ENCODE measurements at places on chromosomes 4 and X.

- DNase-seq = no peak
Measured at GRCh38 chr4:68447201-68447600, at the start of gene TMPRSS11E. TMPRSS11E (plus strand) TSS chr4:68447463; CDS start chr4:68447513, 50 bp downstream.

- DNase-seq = no peak
Measured at GRCh38 chrX:134369576-134369975, 90.4 kb upstream of the HPRT1 start.

DNA sequence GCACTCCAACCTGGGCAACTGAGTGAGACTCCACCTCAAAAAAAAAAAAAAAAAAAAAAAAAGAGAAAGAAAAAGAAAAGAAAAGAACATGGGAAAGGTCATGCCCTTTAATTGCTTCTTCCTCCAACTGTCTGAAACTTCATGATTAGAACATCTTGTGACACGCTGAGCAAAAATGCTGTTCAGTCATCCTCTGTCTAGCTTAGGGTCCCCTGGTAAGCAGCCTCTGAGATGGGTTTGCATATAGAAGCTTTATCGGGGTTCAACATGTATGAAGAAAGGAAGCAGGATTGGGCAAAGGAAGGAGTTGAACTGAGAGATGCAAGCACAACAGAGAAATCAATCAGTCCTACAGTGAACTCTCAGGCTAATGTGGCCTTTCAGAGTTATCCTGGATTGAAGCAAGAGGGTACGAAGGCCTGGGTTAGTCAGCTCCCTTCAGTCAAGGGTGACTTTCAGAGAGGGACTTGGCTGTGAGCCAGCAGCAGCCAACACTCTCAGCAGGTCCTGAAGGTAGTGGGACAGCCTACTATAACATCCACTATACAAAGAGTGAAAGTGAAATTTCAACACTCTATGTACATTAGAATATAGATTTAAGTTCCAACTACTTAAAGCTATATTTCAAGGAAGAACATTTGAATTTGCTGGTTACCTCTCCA is 11.4 kb downstream of the MAOB start:
- no peak for DNase-seq

DNA sequence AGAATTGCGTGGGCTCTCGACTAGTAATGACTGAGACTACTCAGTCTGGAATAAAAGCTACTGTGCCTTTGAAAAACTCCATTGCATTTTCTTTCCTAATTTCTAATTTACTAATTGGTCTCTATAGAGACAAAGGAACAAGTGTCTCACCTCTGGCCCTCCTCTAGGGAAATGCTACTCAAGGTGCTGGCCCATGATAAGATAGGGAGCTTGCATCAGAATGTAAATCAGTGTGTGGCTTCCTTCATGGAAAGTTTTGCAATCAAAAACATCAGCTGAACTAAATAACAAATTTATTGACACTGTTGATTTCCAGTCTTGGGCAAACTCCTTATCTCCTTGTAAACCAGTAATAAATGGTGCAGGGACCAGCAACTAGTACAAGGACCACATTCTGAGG is 81.8 kb downstream of the SRPX start:
- DNase-seq = no peak

- DNase-seq = no peak
Measured at GRCh38 chrX:111543212-111543741, 31.8 kb downstream of the SERTM2 start.

DNA sequence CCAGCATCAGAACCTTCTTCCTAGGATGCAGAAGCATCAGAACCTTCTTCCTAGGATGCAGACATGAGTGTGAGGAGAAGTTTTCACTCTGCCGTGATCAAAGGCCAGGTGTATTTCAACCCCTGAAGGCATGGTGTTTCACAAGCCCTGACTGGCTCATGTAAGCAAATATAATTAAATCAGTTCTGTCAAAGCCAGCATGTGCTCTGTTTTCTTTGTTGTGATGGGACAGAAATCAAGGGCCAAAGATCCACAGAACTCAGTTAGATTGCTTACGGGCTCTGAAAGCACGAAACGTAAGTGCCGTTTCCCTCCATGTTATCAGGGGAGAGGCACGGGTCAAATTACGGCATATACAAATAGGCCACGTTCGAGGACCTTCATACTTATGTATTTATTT is 32.0 kb upstream of the CLDN24 start:
- DNase-seq = no peak

GRCh38 chr4:94334962-94335361 is 7.7 kb downstream of the HPGDS start:
- no peak for DNase-seq

- DNase-seq = no peak
Measured at GRCh38 chr4:184274286-184274951, 56.7 kb upstream of the ENPP6 start.

GRCh38 chr4:66750273-66750672 is 795.0 kb downstream of the CENPC start:
- no peak for DNase-seq

DNA sequence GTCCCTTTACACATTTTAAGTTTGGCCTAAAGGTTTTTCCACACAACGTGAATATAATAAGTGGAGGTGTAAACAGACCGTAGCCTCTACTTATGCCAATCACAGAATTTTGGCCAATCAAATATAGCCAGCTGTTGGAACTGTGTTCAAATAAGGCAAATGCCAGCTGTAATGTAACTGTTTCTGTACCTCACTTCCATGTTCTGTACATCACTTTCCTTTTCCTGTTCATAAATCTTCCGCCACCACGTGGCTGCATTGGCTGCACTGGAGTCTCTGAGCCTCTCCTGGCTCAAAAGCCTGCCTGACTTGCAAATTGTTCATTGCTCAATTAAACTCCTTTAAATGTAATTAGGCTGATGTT is 105.1 kb upstream of the SMIM31 start:
- no peak for DNase-seq

- no peak for DNase-seq
Measured at GRCh38 chr4:111494971-111495370, 650.3 kb upstream of the FAM241A start.

DNA sequence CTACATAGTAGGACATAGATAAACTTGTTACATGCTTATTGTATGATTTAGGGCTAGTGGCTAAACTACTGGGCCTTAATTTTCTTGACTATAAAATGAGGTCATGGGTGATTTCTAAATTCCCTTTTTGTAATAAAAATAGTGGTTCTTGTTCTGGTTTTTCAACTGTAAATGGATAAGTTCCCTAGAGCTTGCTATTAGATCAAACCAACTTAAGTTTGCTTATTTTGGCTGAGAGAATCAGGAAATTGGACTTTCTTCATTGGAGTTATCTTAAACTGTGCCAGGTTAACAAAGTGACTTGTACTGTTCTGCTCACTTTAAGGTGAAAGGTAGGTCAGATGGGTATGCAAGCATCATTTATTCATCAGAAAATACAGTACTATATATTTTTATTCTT is 78.3 kb downstream of the PDLIM5 start:
- DNase-seq = no peak

DNA sequence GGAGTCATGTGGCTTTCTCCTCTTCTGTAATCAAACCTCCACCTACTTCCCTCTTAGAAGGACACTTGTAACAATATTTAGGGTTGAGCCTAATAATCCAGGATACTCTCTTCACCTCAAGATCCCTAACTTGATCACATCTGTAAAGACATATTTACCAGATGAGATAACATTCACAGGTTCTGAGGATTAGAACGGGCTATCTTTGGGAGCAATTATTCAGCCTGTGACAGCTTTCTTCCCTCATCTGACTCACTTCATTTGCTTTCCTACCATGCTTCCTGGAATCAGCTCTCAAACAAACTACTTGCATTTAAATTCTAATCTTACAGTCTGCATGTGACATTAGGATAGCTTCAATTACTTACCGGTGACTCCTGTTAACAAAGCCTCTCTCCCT is 133.5 kb upstream of the NDST3 start:
- DNase-seq = no peak

DNA sequence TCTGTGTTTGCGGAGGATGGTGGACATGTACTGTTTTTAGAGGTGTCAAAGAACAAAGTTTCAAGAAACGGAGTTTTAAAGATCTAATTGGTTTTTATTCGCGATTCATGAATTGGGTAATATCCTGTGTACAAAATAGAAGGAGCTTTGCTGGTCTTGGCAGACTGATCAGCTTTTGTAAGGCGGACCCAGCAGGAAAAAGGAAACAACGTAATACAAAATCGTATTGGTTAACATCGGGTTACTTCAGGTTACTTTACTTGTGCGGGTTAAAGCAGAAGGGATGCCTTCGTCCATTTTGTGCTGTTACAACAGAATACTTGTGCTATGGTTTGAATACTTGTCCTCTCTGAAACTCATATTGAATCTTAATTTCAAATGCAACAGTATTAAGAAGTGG is 11.4 kb upstream of the NYX start:
- DNase-seq = no peak

DNA sequence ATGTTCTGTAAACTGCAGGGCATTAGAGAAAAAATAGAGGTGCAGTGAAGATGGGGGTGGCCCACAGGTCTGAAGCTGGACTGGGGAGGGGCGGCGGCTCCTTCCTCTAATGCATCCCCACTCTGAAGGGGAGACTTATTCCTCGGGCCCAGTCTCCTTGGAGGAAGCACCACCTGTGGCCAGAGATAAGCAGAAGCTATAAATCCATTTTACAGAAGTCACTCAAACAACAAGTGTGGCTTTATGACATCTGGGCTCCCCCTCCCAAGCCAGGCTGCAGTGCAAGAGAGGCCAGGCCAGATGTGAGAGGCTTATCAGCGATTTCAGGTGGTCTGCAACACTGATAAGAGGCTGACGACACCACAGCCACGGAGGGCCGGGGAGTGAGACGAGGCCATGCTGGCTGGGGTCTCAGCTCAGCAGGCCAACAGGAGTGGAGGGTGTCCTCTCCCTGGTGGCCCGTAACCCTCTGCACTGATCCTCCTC is 15.8 kb downstream of the CYTL1 start:
- no peak for DNase-seq

DNA sequence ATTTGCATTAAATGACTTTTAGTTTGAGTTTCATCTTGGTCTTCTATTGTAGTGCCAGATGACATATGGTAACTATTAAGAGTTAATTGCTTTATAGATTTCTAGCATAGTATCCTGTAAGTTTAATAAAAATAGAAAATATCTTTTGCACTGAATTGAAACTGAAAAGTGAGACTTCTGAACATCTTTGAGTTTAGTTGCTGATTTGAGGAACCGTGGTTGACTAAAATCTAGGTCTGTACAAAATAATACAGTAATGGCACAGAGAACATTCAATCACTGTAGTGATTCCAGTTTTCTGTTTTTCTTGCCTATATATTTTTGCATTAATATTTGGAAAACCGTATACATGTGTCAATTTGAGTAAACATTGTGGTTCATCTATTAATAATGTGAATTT is 60.7 kb downstream of the SPATA4 start:
- no peak for DNase-seq

DNA sequence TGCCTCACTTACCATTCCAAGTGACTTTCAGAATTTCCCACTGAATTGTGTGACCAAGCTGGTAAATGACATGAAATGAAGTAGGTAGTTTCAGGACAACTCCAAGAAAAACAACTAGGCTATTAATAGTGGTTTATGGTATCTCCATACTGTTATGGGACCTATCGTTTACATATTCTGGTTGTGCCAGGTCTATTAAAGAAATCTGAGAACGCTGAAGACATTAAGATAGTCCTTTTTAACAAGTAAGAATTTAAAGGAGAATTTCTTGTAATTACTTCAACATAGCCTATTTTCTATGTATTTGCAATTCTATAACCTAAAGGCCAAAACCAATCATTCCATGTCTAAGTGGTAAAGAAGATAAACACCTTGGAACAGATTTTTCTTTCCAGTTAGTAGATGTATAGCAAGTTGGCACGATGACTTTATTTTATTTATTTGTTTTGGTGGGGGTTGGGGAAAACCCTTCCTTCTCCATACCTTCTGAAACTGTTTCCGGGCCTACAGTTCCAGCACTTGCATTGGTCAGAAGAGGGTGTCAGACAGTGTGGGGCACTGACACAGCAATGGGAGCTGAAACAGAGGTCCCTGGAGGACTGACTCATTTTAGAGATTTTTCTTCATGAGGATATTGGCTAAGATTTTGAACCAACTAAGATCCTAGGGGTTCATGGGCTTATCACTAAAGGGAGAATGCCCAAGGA is 7.6 kb upstream of the DCLK2 start:
- DNase-seq = no peak

- no peak for DNase-seq
Measured at GRCh38 chr4:139781066-139781465, 115.4 kb downstream of the MGST2 start.

DNA sequence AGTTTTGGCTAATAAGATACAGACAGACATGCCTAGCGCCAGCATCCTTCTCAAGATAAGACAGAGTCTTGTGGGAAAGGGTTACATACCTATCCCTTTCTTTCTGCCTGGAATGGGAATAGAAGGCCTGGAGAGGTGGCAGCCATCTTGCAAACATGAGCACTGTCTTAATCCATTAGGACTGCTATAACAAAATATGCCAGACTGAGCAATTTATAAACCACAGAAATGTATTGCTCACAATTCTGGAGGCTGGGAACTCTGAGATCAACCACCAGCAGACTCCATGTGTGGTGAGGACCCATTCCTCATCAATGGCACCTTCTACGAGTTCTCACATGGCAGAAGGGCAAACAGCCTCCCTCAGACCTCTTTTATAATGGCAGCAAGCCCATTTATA is 26.5 kb upstream of the NEIL3 start:
- DNase-seq = no peak

DNA sequence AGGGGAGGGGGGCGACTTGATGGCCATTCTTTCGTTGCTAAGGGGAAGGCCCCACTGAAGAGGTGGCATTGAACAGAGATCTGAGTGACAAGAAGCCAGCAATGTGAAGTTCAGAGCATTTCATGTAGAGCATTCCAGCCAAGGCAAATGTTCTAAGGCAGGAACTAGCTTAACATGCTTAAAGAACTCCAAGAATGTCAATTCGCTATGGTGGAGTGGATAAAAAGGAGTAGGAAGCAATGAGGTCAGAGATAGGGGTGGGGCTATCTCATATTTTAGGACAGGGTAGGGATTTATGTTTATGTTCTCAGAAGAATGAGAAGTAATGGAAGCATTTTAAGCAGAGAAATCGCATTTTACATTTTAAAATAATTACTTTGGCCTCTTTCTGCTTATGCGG is 130.9 kb downstream of the TTC29 start:
- DNase-seq = no peak

DNA sequence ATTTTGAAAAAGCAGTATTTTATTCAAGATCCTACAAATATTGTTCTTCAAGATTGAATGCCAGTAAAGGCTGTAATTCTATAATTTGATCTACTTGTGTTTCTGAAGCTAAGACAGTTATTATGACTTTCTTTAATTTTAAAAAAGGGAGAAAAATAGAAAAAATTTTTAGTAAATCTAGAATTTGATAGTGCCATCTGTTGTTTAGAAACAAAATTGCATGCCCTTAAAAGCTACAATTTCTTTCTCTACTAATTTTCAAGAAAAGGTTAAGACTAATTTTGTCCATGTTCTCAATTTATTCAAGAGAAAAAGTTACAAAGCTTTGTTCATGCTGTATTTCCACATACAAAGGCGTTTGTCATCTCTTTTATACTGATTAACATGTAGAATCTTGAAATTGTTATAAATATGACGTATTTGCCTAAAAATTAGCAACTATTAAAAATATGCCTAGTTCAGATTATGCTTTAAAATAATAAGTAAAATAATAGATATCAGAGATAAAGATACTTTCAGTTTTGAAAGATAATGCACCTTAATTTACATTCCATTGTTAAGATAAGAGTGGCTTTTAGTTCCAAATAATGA is 25.6 kb upstream of the MMRN1 start:
- no peak for DNase-seq

Measured in stimulated activated CD8-positive, alpha-beta memory T cell treated with anti-CD3 and anti-CD28 coated beads, Interleukin-7, amount 100 ng/mL, for 4 hours (primary cell).